ENCODE measurements at places on chromosomes 4 and X. TPM values are rescaled to one million over a fixed set of nuclear protein-coding genes. Genes with fewer than 3 reads are reported as not detected.
A peak's percentile ranks its signal among the peaks of the same experiment; 100 is the strongest.

The PAGE2B gene
- total RNA-seq, result not detected

The TREX2 gene
- total RNA-seq, result not detected

The HSFX3 gene
- not detected for total RNA-seq

The FGF13 gene
- 2.5 TPM for total RNA-seq

The MAGIX gene
- total RNA-seq, result 8.3 TPM

The USP26 gene
- not detected for total RNA-seq

The CFAP99 gene
- total RNA-seq, result not detected

The SLC16A2 gene
- total RNA-seq, result 5.3 TPM

The TNIP3 gene
- 0.07 TPM for total RNA-seq

The ETNPPL gene
- not detected for total RNA-seq

The L1CAM gene
- 35.7 TPM for total RNA-seq

The LANCL3 gene
- total RNA-seq, result 0.12 TPM

GRCh38 chr4:88060431-88060830 lies 53.0 kb downstream of the PKD2 start:
- DNase-seq, result no peak

GRCh38 chr4:122431351-122431750 lies 25.2 kb downstream of the IL2 start:
- no peak for DNase-seq

- DNase-seq, result peak; percentile 7
Observed at GRCh38 chr4:151658959-151659600, 101.7 kb downstream of the GATB start.

- no peak for DNase-seq
Observed at GRCh38 chr4:158410272-158410671, 111.4 kb upstream of the RXFP1 start.

DNA sequence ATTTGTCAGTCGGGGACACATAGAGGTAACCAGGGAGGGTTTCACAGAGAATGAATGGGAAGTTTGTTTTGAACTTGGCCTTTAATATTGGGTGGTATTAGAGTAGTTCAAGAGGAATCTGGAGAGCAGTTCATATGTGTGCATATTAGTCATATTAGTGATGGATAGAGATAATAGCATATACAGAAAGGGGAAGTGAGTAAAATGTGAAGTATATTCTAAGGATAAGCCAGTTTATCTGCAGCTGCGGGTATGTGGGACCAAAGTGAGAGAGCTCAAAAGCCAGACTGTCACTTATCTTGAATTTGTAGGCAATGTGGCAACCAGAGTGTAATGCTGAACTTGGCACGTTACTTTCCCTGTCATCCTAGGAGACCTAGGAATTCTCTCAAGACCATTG lies 169.9 kb downstream of the AFF2 start:
- DNase-seq, result no peak

DNA sequence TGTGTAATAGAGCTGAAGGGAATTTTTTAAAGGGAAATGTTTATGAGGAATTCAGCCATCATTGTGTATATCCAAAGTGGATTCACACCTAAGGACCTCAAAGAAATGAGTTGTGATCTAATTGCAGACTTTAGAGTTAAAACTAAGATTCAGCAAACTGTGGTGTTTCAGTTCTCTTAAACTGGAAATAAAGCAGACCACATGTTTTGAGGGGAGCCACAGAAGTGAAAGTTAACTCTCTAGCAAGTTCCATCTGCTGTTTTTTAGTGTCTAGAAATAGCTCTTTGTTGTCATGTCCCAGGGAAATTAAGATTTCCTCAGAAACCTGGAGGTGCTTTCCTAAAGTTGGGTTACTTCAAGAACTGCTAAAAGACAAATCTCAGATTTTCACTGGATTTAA lies 97.3 kb upstream of the DDX3X start:
- no peak for DNase-seq

DNA sequence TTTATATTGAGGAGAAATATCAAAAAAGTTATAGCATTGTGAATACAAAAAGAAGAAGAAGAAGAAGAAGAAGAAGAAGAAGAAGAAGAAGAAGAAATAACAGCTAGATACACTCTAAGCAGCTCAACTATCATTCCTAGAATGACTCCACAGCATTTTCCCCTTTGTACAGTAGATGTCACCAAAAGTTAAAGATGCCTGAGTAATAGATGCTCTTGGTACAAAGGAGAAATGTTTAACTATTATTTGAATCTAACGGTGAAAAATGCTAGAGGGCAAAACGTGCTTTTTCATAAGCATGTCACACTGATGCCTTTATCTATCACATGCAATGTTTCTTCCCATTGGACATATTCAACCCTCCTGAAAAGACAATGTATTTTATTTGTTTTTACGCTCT lies 178.4 kb upstream of the GPRIN3 start:
- DNase-seq, result no peak

- no peak for DNase-seq
Observed at GRCh38 chrX:40272776-40273175, 175.0 kb upstream of the BCOR start.

DNA sequence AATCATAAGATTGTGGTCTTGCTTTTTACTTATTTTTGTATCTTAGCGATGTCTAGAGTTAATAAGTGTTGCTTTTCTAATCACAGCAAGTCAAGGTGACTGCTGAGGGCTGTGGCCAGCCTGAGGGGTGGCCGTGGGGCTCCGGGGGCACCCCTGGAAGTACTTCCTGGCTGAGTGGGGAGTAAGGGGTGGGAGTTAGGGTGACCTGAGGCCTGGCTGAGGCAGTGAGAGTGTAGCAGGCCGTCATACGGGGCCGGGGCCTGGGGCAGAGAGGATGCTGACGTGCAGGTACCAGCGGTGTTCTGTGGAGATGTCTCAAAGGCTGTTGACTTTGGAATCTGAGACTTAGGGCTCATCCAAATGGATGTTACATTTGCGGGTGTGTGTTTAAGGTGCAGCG lies 29.3 kb downstream of the PIGG start:
- no peak for DNase-seq

DNA sequence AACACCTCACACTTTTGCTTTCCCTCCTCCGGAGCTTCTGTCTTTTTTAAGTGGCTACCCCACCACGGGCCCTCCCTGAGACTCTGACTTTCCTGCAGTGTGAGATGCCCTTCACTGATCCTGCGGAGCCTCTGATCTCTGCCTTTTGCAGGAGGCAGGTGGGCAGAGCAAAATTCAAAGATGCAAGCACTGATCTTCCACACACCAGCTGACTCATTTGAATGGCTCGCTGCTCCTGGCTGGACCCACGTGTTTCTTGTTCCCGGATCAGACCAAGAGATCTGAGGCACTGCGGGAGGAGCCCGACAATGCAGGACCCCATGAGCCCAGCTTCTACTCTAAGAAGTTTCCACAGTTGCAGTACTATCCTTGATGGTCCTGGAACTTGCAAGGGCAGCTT lies 1607.9 kb upstream of the TENM3 start:
- peak; percentile 27 for DNase-seq

GRCh38 chr4:52192001-52192400 lies 140.9 kb downstream of the SPATA18 start:
- no peak for DNase-seq

DNA sequence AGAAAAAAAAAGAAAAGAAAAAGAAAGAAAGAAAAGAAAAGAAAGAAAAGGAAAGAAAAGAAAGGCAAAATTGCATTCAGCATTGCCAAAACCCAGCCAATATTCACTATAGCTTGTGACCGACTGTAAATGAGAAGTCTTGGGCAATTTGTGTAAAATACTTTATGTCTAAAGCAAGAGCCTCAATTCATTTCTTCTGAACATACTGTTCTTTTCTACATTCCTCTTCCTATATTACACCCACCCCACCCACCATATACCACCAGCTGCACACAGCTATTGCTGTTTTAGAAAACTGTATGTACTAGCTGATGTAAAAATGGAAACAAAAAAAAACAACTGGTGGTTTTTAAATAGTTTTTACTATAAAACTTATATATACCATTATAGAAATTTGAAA lies 156.9 kb upstream of the TTC29 start:
- no peak for DNase-seq

- no peak for DNase-seq
Observed at GRCh38 chr4:168797194-168797593, 212.9 kb downstream of the CBR4 start.

DNA sequence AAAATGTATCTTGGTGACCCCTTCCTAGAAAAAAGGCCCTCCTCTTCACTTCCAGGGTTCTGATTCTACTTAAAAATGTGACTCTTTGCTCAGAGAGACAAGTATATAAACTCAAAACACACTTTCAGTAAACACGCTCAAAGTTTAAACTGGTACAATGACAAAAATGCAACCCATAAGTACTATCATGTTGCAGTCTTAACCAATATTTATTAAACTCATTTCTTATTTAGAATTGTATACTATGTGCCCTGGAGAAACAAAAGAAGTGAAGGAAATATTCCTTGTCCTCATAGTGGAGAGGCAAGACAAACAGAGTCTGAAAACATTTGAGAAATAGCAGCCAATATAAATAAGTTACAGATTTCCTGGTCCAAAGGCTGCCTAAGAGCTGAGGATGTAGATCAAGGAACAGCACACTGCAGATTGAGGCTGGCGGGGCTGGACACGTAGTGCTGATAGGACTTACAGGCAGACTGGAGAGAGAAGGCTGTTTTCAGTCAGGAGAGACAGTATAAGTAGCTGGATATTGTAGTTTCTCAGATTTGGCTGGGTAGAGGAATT lies 39.1 kb upstream of the ANXA3 start:
- DNase-seq, result no peak

DNA sequence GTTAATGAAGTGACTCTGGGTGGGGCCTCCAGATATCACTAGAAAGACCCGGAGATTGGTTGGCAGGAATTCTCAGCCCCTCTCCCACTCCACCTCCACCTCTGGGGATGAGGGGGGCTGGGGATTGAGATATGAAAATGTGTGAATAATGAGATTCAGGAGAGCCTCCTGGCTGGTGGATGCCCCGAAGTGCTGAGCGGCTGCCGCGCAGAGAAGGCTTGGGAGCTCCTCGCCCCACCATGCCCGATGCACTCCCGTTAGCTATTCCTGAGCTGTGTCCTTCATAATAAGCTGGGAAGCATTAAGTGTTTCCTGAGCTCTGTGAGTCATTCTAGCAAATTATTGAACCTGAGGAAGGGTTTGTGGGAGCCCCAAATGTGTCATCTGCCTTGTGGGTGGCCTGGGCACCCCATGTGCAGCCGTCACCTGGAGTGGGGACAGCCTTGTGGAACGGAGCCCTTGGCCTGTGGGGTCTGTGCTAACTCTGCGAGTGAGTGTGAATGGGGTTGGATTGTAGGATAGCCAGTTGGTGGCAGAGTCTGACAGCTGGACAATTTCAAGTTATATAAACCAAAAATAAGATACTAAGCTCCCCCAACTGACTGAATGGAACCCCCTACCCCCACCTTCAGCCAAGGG lies 4.4 kb upstream of the MAEA start:
- DNase-seq, result no peak

DNA sequence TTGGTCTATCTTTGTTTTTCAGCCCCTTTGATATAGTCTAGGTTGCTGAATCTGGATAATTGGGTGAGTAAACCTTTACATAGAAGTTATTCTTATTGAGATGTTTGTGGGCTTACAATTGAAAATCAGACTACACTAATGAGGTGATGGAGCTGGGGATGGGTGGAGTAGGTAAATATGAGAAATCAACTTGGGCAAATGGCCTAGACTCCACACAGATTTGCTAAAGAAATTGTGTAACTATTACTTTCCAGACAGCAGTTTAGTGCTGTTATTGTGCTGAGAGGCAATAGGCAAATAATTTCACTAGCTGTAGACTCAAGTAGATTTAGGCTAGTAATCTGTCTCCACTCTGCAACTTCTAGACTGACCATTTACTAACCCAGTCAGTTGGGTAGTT lies 8.2 kb downstream of the DIAPH2 start:
- DNase-seq, result no peak

GRCh38 chr4:151940926-151941617 lies 180.3 kb upstream of the GATB start:
- DNase-seq, result no peak

DNA sequence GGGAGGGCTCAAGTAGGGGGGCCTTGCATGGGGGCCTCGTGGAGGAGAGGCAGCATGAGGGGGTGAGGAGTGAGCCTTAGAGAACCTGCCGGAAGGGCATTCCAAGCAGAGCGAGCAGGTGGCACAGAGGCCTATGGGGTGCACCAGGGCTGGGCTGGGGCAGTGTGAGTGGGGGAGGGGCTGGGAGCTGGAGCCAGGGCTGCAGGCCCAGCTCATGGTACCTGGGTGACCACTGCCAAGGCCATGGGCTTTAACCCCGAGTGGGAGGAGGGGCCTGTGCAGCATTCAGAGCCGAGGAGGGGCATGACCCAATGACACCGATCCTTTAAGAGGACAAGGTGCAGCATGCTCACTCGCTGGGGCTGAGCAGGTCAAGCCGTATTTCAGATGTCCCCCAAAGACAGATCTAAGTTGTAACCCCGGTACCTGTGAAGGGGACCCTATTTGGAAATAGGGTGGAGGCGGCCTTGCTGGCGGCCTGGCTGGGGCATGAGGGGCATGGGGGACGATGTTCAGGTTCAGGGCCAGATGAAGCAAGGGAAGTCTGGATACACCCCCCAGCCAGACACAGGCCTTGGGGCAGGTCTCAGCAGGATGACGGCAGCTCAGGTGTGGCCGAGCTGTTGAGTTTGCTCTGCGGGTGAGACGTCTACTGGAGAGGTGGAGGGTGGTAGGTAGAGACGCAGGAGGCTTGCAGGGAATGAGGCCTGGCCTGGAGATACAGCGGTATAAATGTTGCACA lies 137.0 kb downstream of the CPZ start:
- DNase-seq, result no peak

- no peak for DNase-seq
Observed at GRCh38 chr4:26131711-26132110, 189.1 kb upstream of the RBPJ start.

DNA sequence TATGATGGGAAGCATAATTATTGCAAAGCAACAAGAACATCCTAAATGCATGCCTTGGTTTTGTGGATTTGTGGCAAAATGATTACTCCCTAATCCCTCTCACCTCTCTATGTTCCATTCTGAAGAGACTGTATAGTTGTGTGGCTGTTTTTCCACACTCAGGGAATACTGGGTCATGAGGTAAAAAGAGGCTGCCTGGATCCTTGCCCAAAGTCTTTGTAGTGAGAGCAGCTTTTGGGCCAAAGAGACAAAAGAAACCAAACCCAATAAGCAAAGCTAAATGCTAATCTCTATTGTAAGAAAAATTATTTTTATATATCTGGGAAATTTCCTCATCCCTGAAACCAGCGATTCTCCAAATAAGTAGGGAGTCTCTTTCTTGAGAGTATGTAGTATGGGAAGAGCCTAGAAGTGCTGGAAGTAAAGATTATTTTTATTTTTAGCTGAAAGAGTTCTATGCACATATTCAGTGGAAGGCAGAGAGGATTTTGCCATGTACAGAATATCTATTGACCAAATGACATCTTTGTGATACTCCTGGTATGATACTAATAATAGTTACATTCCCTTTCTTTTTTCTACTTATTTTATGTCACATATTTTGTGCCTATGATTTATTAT lies 24.9 kb upstream of the SULT1B1 start:
- DNase-seq, result no peak

DNA sequence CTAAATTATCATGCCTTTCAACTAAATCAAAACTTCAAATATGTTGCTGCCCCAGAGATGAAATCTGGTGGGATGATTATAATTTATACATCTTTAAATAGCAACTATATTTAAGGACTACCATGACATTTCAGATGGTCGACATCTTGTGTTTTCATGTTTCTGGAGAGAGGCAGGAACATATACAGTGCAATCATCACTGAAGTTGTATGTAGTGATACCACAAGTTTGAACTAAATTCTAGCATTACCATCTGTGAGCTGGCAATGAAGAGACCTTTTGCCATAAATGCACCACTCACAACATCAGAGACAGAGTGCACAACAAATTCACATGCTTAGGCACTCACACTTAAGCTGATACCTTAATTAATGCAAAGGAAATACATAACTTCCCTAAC lies 196.4 kb upstream of the GPC4 start:
- DNase-seq, result no peak

Measured in epithelial cell of proximal tubule (primary cell).